NCI-H1417 (cell line): ENCODE measurements at places on chromosomes 11 and 22.

DNA sequence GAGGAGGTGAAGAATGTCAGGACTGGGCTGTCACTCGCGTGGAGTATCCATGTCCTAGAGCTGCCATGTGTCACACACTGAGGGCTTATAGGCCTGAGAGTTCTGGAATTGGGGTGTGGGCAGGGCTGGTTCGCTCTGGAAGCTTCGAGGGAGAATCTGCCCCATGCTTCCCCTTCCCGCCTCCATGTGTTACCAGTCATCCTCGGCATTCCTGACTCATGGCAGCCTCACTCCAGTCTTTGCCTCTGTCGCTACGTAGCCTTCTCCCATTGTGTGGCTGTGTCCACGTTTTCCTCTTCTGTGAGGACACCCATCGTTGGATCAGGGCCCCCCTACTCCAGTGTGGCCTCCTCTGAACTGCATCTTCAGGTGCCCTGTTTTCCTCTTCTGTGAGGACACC, 301.2 kb downstream of the TBC1D22A start:
- no peak for DNase-seq

DNA sequence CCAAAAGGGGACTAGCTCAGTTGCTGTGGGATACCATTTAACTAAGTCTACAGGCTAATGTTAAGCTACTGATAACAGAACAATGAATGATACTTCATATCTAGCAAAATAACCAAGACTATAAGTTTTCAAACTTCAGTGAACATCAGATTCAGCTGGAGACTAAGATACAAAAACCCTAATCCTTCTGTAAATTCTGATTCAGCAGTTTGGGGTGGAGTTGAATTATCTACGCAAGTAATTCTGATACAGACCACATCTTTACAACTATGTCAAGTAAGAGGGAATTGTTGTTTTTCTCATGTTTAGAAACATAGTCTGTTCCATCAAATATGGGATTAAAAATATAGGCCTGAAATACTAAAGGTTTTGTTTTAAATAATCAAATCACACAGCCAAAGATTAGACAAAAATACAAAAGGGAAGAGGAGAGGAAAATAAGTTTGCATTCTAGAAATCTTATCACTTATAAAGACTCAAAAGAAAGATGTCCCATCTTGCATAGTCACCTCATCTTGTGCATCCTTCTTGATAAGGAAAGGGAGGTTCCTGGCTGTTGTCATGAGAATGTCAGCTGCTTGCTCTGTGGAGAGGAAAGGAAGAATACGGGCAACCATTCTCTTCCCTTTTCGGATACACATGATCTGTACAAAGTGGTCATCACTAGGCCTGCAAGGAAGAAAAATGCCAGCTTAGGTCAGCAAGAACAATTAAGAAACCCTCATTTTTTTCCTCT, 21.4 kb downstream of the PATL1 start:
- no peak for DNase-seq

GRCh38 chr11:36059660-36060059, 115.8 kb downstream of the LDLRAD3 start:
- DNase-seq = no peak

- no peak for DNase-seq
Observed at GRCh38 chr22:46983046-46983445, 220.6 kb downstream of the TBC1D22A start.

DNA sequence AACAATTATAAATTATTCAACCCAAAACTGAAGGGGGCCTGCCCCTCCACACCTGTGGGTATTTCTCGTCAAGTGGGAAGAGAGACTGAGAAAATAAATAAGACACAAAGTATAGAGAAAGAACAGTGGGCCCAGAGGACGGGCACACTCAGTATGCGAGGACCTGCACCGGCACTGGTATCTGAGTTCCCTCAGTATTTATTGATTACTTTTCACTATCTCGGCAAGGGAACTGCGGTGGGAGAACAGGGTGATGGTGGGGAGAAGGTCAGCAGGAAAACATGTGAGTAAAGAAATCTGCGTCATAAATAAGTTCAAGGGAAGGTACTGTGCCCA, 3.2 kb downstream of the C11orf54 start:
- no peak for DNase-seq

DNA sequence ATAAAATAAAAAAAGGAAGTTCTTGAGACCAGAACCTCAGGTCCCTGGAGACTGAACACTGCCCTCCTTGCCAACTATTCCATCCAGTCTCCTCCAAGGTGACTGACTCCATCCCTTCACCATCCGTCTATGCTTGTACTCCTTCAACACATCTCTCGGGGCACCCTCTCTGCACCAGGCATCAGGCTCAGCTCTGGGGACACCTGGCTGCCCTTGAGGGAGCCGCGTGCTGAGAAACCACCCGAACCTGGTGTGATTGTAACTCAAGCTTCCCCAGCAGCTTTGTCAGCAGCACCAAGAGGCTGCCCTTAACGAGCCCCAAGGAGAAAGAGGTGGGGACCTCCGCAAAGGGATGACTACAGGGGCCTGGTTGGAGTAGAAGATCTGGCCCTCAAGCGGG, 1.7 kb downstream of the PTPN5 start:
- DNase-seq = no peak

- no peak for DNase-seq
Observed at GRCh38 chr11:1752907-1753228, 2.5 kb upstream of the IFITM10 start.

- DNase-seq = no peak
Observed at GRCh38 chr22:38786631-38787030, 7.3 kb downstream of the DNAL4 start.

GRCh38 chr11:18071098-18071705, 25.1 kb upstream of the TPH1 start:
- DNase-seq = peak; percentile 63

- DNase-seq = no peak
Observed at GRCh38 chr11:6719576-6719975, 36.4 kb upstream of the MRPL17 start.

- no peak for DNase-seq
Observed at GRCh38 chr11:59187587-59187986, 15.7 kb downstream of the DTX4 start.

DNA sequence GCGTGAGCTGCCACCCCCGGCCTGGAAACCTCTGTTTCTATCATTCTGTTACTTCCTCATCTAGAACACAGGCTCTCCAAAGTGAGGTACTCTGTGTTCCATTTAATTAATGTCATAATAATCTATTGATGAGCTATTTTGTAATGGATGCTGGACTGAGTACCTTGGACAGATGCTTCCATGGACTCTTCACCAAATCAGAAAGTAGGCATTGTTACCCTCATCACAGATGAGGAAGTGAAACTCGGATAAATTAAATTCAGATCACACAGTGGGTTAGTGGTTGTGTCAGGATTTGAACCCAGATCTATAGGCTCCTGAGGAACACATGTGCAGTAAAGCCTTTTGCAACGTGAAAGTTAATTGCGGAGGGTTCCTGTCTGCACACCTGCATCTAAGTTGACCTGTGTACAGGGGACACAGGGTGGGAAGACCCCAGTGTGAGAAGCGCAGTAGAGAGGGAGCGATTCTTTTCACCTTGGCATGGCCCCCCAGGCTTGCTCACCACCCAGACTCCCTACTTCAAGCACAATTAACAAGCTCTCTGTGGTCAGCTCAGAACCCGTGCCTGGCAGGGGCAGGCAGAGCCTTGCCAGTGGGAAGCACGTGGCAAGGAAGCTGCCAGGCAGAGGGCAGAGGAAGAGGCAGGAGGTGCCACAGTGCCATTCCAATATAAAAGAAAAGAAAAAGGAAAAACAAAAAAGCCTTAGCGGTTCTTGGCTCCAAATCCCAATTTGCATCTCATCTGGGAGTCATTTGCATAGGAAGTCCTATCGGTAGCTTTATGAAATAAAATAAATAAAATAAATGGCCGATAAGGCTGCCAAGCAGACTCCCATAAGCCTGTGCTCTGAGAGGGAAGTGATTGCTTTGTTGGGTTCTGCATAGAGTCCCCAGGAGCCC, 239.3 kb downstream of the GRIK4 start:
- DNase-seq = no peak

DNA sequence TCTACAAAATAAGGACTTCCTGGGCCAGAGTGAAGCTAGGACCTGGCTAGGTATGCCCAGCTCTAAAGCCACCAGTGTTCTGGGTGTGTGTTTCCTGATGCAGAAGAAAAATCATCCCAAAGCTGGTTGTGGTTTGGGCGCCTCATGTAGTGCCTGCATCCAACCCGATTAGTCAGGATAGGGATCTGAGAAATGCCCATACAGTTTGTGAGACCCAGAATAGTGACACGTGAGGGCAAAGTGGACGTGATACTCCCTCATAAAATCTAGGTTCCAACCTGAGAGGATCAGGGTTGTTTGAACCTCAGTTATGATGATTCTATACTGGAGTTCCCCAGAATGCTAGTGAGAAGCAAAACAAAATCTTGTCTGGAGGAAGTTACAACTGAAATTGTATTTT, 238.4 kb downstream of the TBC1D22A start:
- DNase-seq = no peak

- no peak for DNase-seq
Observed at GRCh38 chr22:31286360-31287255, 5.7 kb downstream of the PIK3IP1 start.

DNA sequence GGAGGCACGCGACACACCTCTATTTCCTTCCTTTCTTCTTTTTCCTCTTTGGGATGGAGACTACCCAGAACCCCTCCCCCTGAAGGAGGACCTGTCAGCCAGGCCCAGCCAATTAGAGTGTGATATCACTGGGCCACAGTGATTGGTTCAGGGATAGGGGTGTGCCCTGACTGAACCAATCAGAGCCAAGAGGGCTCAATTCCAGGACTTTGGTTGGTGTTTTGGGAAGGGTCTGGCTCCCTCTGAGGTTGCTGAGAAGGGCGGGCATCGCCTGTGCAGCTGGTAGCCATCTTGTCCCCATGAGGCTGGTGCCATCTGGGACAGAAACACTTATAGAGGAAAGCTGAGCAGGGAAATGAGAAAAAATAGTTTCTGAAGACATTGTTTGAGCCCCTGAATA, 71.4 kb downstream of the CHST1 start:
- no peak for DNase-seq

DNA sequence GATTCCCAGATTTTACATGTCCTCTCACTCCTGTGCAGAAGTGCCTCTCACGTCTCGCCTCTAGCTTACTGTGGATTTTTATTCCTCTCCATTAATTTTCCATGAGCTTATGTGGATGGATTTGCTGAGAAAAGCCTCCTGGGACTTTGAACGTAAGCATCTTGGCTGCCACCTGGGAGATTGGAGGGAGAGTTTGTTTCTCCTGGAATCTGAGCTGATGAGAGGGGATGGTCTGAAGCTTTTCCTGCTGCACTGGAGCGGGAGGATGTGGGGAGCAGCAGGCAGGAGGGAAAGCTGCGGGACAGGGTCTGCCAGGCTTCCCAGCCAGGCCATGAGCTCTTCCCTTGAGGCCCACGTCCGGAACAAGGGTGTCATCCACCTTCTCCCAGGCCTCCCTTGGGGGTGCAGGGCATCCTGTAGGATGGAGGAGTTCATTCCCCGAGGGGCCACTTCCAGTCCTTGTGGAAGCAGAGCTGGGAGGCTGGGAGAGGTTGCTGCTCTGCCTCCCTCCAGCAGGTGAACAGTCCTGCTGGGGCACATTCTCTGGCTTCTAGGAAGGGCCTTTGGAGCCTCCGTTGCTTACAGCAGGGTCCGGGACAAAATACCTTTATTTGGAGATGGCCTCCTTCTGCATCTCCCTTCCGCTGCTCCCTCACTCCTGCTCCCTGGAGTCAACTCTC, 3.6 kb upstream of the SHANK2 start:
- no peak for DNase-seq

DNA sequence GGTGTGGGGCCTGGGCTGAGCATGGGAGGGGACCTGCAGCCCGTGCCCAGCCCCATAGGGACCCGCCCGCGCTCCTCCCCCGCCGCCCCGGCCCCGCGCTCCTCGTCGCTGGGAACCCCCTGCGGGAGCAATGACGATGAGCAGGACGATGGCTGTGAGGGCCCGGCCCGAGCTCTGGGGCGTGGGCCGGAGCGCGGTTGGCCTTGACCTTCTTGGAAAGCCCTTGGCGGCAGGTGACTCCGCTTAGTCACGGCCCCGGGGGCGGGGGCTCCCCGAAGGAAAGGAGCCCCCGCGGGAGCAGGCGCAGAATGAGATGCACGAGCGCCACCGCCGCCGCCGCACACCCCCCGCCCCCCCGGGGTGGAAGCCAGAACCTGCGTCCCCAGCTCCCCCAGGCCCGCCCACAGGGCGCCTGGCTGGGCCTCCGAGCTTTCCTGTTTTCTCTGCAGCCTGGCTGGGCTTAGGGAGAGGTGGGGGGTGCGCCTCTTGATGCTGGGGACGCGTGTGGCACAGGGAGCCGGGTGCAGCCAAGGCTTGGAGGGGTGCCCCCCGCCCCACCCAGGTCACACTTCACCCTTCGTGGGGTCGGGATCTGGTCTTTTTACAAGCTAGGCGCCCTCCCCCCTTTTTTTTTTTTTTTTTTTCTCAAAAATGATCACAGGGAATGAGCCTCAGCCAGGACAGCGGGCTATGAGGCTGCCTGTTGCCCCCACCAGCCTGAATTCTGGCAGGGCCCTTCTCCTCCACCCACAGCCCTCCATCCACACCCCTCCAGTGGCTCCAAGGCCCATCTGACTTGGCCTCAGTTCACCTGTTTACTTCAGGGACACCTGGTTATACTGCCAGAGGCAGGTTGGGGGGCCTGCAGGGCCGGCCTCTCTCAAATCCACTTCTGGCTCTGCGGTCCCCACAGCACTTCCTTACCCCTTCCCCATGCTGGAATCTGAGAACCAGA, 17.9 kb downstream of the CRELD2 start:
- DNase-seq = no peak

DNA sequence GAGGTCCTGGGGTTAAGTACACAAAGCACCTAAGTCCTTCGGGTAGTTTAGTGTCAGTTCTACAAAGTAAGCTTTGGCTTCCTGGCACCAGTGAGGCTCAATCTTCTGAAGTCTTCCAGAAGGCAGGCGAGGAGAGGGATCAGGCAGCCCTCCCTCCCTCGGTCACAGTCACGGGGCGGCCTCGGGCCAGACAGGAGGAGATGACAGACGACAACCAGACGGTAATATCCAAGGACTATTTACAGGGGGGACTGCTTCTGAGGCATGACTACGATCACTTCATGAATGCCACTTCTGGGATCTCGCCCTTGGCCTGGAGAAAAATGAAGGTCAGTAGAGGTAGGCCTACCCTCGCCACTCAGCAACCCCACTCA, 383 bp upstream of the TMEM223 start:
- DNase-seq = no peak

- DNase-seq = no peak
Observed at GRCh38 chr22:41538583-41538982, 5.7 kb downstream of the POLR3H start.

DNA sequence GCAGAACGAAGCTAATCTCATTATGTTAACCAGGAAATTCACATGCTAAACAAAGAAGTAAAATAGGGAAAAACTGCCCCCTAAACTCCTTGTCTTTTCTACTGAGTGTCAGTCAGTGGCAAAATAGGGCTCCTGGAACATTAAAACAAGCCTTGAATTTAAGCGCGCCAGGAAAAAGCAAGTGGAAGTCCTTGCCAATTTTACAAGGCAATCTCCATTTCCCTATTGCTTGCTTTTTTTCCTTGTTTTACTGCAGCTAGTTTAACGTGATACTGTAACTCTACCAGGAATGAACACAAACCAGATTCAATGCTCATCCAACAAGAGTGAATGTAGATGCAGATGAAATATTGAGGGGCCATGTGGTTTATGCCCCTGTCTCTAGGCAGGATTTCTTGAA, 28.1 kb upstream of the KIRREL3 start:
- no peak for DNase-seq

GRCh38 chr11:36454551-36454940, 55.5 kb downstream of the TRAF6 start:
- DNase-seq = no peak

- no peak for DNase-seq
Observed at GRCh38 chr11:68398995-68399851, 61.3 kb upstream of the PPP6R3 start.
